ENCODE measurements at places on chromosomes 1 and 21.

GRCh38 chr1:34176830-34177603, at the start of gene C1orf94:
Gene C1orf94, plus strand, starts transcription at chr1:34176907. Its CDS starts 883 bp downstream, at chr1:34177790.
- no peak for DNase-seq

DNA sequence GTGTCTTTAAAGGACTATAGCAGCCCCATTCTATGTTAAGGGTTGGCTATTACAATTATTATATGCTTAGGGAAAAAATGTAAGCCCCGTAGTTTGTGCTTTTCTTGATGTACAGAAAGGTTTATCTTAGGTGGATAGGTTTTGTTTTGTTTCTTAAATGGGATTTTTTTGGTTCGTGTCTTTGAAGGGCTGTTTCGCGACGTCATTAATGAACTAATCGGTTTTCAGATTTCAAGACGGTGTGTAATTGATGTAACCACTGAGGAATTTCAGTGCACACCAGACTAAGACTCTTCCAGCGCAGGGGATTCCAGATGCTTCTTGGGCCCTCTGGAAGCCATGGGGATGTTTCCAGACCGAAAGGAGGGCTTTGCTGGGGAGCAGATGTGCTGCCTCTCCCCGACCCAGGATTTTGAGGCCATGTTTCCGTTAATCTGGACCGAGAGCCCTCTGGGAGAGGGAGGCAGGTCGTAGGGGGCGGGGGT, 4.8 kb upstream of the SIM2 start:
- DNase-seq: no peak

DNA sequence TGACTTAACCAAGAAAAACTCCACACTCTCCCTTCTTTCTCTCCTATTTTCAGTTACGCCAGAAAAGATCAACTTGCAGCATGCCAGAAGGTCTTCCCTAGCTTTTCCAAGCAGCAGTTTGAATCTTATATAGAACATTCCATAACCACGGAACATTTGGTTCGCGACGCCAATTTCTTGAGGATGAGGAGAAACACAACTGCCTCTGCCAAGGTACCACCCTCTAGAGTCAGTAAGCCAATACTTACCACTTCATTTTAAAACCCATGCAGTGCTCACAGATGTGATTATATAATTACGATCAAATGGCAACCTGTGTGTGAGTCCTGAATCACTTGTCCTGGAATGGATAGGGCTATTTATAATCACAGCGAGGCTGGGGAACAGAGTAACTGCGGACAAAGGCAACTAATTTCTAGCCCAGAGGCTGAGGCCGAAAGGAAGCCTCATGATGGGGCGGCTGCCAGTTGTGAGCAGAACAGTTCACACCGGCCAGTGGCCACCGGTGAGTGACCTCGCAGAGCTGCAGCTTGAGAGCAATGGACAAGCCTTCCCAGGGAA, 43.2 kb upstream of the BACE2 start:
- DNase-seq: no peak

GRCh38 chr1:231188072-231188471, 26.2 kb downstream of the TRIM67 start:
- DNase-seq: no peak

GRCh38 chr1:31665234-31665878, 20.7 kb upstream of the PEF1 start:
- no peak for DNase-seq
